Psoas muscle (tissue), 8 donors: ENCODE measurements at places on chromosomes 6 and 20. TPM values are rescaled to one million over a fixed set of nuclear protein-coding genes. Genes with fewer than 3 reads are reported as not detected.

DNA sequence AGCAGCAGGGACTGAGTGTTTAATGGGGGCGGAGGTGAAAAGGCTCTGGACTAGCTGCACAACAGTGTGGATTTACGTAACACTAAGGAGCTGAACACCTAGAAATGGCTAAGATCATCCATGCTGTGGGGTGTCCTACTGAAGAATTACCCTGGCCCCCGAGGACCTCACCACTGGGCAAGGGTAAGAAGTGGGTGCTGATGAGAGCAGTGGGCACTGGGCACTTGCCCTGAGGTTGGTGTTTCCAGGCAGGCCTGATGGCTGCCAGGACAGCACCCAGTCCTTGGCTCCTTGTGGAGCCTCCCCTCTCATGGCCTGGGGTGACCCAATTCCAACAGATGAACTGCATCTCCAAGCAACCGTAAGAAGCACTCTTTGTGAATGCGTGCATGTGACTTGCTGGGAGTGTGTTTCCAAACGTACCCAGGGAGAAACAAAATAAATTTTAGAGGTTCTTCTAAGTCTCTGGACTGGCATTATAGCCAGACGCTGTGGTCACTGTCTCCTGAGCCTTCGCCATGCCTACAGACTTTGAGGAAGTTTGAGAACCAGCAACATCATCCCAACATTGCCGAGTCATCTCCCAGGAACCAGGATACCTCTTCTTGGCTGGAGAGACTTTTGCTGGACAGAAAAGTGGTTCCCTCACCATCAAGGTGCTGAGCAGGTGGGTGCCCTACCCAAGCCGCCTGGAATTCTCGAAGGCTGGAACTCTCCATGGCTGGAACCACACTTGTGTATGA lies 245.9 kb downstream of the ERMARD start:
- no peaks in the 10 kb centered on the region for H3K4me1 ChIP-seq
- no peaks in the 10 kb centered on the region for H3K36me3 ChIP-seq
- H3K27me3 ChIP-seq: no peaks in the 10 kb centered on the region

DNA sequence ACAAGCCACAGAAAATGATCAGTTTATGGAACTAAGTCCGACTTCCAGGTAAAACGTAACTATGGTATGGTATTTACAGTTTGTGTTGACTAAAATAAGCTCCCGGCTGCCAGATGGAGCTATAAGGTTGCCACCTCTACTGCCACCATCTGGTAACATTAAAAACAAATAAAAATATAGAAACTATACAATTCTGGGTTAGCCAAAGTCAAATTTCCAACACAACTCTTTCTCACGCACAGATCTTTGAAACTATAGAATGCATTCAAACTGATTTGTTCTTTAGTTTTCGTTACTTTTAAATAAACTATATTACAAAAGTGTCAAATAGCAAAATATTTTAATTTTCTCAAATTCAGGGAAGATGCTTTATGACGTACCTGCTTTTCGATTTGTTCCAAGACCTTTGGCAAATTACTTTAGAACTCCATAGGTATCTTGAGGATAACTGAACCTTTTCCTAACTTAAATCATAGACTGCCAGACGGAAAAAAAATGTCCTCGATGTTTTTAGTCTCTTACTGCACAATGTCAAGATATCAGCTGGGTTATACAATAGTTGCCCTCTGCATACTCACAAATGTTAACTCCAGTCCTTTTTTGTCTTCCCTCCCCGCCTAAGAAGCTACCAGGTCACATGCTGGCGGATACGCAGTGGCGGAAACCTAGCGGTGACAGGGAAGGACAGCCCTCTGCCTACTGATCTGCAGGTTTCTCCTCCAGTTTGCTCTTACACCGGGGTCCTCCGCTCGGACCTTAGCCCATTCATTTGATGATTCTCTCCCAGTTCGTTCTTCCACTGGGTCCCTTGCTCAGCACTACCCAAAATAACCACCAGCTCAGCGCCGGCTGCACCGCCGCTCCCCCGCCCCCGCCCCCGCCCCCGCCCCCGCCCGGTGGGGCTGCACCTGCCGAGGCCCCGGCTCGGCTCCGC lies 888 bp downstream of the SLC17A5 start:
- peak overlapping the region; percentile 99 for H3K27ac ChIP-seq
- H3K27me3 ChIP-seq: no peaks in the 10 kb centered on the region
- peaks cover 16% of the 10 kb centered on the region for H3K4me1 ChIP-seq
- peak overlapping the region; percentile 97 for H3K4me3 ChIP-seq

DNA sequence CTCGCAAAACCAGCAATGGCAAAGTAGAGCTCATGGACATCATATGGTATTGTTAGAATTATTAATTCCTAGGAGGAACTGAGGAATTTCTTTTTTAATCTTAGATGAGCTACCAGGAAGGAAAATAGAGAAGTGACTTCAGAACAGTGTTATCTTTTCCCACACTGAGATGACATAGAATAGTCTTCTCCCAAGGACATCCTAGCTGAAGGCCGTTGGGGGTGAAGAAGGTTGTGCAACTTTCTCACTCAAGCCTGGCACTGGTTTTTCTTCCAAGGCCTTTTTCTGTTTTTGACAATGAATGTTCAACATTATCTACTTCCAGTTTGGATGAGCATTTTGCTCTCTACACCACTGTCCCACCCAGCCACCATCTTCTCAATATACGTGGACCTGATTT lies 35.8 kb upstream of the MAS1 start:
- no peak overlapping the region for H3K4me3 ChIP-seq
- no peaks in the 10 kb centered on the region for H3K4me1 ChIP-seq
- H3K27me3 ChIP-seq: no peaks in the 10 kb centered on the region
- H3K36me3 ChIP-seq: no peaks in the 10 kb centered on the region

DNA sequence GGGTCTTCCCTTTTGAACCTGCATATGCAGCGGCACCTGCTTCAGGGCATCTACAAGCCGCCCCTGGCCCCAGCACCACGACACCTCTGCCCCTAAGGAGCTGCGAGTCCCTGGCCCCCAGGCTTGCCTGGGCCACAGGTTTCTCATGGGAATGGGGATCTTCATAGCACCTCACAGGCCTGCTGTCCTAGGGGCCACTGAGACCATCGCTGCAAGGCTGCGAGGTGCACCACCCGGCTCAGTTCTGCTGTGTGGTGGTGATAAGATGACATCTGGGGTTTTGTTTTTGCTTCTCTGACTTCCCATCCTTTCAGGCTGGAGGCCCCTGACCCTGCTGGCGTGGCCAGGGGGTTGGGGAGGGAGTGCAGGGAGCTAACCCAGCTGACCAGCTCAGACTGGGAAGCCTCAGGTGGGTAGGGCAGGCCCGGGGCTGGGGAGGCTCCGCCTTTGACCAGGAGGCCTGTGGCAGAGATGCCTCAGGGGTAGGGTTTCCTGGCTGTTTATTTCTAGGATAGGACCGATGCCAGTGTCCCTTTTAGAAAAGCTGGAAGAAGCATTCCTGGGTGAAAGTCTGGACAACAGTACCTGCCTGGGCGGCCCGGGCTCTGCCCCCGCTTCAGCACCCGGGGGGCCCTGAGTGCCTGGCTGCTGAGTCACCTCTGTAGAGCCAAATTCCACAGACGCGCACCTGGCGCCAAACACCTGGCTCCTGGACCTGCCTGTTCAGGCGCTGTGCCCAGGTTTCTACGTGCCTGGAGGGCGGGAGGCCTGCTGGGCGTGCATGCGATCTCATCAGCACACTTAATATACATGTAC lies 264.7 kb downstream of the DLL1 start:
- H3K4me1 ChIP-seq: peaks cover 14% of the 10 kb centered on the region
- no peak for DNase-seq
- H3K27ac ChIP-seq: peak overlapping the region; percentile 23
- H3K4me3 ChIP-seq: no peak overlapping the region
- no peaks in the 10 kb centered on the region for H3K27me3 ChIP-seq

Gene TENT5A
- 2.1 TPM for total RNA-seq

- H3K27ac ChIP-seq: no peak overlapping the region
- H3K4me1 ChIP-seq: peaks cover 36% of the 10 kb centered on the region
- H3K4me3 ChIP-seq: no peak overlapping the region
- no peaks in the 10 kb centered on the region for H3K36me3 ChIP-seq
- H3K27me3 ChIP-seq: no peaks in the 10 kb centered on the region
Observed at GRCh38 chr6:164150232-164150631, 735.7 kb downstream of the QKI start.

Gene DDX43
- total RNA-seq: 0.11 TPM

- H3K4me3 ChIP-seq: no peak overlapping the region
- no peaks in the 10 kb centered on the region for H3K36me3 ChIP-seq
- H3K27me3 ChIP-seq: no peaks in the 10 kb centered on the region
- DNase-seq: no peak
- no peak overlapping the region for H3K27ac ChIP-seq
Observed at GRCh38 chr6:167462514-167463312, 137.8 kb downstream of the TTLL2 start.

- H3K27me3 ChIP-seq: no peaks in the 10 kb centered on the region
- no peak for DNase-seq
- H3K36me3 ChIP-seq: no peaks in the 10 kb centered on the region
- no peak overlapping the region for H3K27ac ChIP-seq
- H3K4me1 ChIP-seq: no peaks in the 10 kb centered on the region
Observed at GRCh38 chr20:43529457-43530153, 22.1 kb downstream of the L3MBTL1 start.

GRCh38 chr6:106913676-106914280 lies 60.8 kb downstream of the CD24 start:
- H3K27ac ChIP-seq: no peak overlapping the region
- DNase-seq: no peak
- H3K27me3 ChIP-seq: no peaks in the 10 kb centered on the region
- H3K36me3 ChIP-seq: no peaks in the 10 kb centered on the region
- no peaks in the 10 kb centered on the region for H3K4me1 ChIP-seq

- no peaks in the 10 kb centered on the region for H3K4me1 ChIP-seq
- DNase-seq: no peak
- H3K27me3 ChIP-seq: no peaks in the 10 kb centered on the region
- H3K36me3 ChIP-seq: no peaks in the 10 kb centered on the region
- H3K27ac ChIP-seq: no peak overlapping the region
Observed at GRCh38 chr6:35547676-35548075, 35.0 kb upstream of the TULP1 start.

Gene DZANK1
- 0.71 TPM for total RNA-seq

Gene CRYBG1
- total RNA-seq: 0.82 TPM

DNA sequence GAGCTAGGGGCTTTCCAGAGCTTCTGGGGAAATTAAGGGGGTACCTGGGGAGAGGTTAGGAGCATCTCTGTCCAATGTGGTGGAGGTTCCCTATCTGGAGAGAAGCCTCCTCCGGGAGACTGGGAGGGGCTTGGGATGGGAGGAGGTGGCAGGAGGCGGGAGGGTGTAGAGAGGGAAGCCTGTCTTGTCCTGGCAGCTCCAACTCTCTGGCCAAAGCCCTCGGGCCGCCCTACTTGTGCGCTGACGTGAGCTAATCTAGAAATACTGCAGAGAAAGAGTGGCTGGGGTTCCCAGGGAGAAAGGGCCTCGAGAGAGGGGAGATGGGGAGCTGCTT lies 1.6 kb upstream of the SLC32A1 start:
- H3K36me3 ChIP-seq: no peaks in the 10 kb centered on the region
- H3K4me3 ChIP-seq: no peak overlapping the region
- no peak overlapping the region for H3K27ac ChIP-seq

Gene RAB44
- total RNA-seq: 0.06 TPM

DNA sequence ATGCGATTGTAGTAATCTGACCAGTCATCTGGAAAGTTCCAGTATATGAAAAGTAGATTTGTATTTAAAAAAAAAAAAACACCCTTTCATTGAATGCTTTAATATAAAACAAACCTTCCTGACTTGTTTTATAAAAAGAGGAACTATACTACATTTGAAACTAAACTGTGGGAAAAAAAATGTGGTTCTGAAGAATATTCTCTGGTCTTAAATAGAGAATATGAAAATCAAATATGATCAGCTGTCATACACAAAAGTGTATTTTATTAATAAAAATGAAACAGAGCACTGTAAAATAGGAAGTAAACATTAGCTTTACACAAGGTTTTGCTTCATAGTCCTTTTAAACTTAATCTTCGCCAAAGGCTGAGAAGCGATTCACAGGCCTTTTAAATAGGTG lies 25.3 kb upstream of the CD83 start:
- peaks cover 5% of the 10 kb centered on the region for H3K27me3 ChIP-seq
- no peaks in the 10 kb centered on the region for H3K36me3 ChIP-seq
- no peaks in the 10 kb centered on the region for H3K4me1 ChIP-seq
- no peak for DNase-seq
- H3K4me3 ChIP-seq: no peak overlapping the region

DNA sequence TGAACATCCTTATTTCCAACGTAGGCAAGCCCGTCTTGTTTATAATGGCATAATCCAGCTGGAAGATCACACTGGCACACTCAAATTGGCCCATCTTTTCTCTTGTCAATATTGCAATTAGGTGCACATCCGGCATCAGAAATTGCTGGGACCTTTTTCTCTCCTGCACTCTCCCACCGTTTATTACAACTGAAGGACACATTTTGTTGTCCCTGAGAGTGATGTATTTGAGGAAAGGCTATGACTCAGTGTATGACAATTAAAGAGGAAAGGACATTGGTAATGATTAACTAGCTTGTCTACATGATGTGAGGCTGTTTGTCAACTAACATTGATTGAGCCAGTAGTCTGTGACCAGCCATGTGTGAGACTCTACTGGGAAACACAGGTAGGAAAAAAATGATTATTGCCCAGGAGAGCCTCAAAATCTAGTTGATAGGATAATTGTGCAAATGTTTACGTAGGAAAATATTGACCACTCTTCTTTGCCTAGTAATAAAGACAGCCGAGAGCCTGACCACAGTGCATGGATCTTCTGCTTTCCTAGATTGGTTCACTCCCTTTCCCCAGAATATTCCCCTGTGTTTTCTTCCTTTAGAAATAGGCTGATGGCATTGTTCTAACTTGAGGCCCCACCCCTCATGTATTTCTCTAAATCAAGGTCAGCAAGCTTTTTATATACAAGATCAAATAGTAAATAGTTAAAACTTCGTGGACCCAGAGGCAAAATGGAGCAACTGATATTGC lies 230.0 kb upstream of the BTBD3 start:
- H3K4me1 ChIP-seq: no peaks in the 10 kb centered on the region
- no peak overlapping the region for H3K27ac ChIP-seq
- H3K4me3 ChIP-seq: no peak overlapping the region
- no peak for DNase-seq
- peaks cover 10% of the 10 kb centered on the region for H3K27me3 ChIP-seq

Gene PEX3
- 13.9 TPM for total RNA-seq

GRCh38 chr6:89581689-89582088 lies 56.9 kb downstream of the LYRM2 start:
- DNase-seq: no peak
- no peaks in the 10 kb centered on the region for H3K36me3 ChIP-seq
- no peaks in the 10 kb centered on the region for H3K4me1 ChIP-seq
- H3K27ac ChIP-seq: no peak overlapping the region
- no peak overlapping the region for H3K4me3 ChIP-seq

Gene PLCB1
- total RNA-seq: 8.4 TPM

- H3K27me3 ChIP-seq: no peaks in the 10 kb centered on the region
- DNase-seq: no peak
- no peaks in the 10 kb centered on the region for H3K36me3 ChIP-seq
- no peaks in the 10 kb centered on the region for H3K4me1 ChIP-seq
- H3K27ac ChIP-seq: no peak overlapping the region
Observed at GRCh38 chr20:18916886-18917750, 103.5 kb downstream of the SCP2D1 start.

- no peaks in the 10 kb centered on the region for H3K4me1 ChIP-seq
- no peaks in the 10 kb centered on the region for H3K27me3 ChIP-seq
- no peak overlapping the region for H3K4me3 ChIP-seq
- no peak for DNase-seq
- no peaks in the 10 kb centered on the region for H3K36me3 ChIP-seq
Observed at GRCh38 chr20:55415567-55416142, 589.7 kb downstream of the CBLN4 start.
